ENCODE measurements at places on chromosomes 1 and 21.

DNA sequence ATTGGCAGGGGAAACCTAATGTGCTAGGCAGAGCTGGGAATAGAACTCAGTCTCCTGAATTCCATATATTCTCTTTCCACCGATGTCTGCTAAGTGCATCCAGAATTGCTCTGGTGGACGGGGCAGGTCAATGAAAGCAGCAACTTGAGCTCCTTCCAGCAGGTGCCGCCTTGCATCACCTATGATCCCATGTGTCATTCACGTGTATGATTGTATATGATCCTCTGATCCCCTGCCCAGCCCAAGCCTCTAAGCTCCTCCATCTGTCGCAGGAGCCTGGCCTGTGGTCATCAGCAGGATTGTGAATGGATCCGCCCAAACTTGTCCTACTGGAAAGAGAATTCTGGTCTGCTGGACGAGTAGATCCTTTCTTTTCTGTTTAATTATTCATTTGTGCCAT lies 13.1 kb downstream of the ACTA1 start:
- DNase-seq, result no peak

- DNase-seq, result peak; percentile 17
These were observed 561.6 kb downstream of the PLA2G4A start for GRCh38 chr1:187390215-187390818.

DNA sequence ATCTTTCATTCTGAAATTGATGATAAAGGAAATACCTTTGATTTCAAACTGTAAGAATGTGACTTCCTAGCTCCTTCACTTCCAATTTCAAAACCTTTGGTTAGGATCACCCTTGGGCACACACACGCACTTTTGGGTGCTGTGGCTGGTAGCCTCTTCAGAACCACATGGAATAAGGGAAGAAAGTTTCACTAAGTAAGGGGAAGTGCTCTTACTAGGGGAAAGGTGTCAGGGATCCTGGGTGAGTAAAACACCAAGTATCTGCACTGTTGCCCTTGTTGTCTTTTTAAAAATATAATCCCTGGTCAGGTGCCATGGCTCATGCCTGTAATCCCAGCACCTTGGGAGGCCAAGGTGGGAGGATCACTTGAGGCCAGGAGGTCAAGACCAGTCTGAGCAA lies 132.4 kb downstream of the SDCCAG8 start:
- no peak for DNase-seq

DNA sequence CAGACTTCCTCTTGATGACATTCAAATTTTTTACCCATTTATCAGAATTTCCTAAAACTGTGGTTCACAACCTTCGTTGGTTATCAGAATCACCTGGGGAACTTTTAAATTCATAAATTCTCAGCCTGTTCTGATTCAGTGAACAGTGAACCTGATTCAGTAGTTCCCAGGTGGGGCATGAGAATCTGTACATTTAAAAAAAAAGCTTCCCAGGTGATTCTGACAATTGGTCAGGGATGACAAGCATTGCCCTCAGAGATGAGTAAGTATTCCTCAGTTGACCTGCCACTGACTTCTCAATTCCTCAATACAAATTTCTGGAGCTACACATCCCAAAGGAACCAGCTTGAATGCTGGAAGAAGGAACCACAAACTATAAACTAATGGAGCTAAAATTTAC lies 23.5 kb upstream of the CR2 start:
- DNase-seq, result no peak

- DNase-seq, result no peak
These were observed 127.4 kb downstream of the PATJ start for GRCh38 chr1:61869691-61870109.

- no peak for DNase-seq
These were observed 490.1 kb upstream of the LRRC7 start for GRCh38 chr1:69077633-69078032.

Measured in H54 (cell line).